Left ventricle myocardium inferior (tissue), 1 donor: ENCODE measurements at places on chromosomes 4 and X.

GRCh38 chrX:7235071-7235470 is 87.1 kb upstream of the PUDP start:
- H3K4me3 ChIP-seq = no peak overlapping the region
- no peaks in the 10 kb centered on the region for H3K27me3 ChIP-seq
- no peak overlapping the region for H3K27ac ChIP-seq
- no peak for DNase-seq
- no peaks in the 10 kb centered on the region for H3K36me3 ChIP-seq

DNA sequence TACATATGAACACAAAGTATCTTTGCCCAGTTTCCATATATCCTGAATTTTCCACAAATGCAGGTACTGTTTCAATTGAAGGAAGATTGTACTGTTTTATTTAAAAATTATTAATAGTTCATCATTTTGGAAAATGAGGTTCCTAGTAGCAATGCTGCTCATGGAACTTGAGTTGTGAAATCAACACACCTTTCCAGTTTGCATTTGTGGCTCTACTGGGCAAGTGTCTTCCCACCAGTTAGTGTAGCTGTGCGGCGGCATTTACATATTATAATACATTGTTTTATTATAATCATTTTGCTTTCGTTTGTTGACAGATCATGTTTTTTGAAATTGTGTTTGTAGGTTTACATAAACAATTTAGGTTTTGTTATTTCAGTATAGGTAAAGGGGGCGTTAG is 2.0 kb upstream of the DDX3X start:
- H3K4me1 ChIP-seq = peaks cover 19% of the 10 kb centered on the region
- peak overlapping the region; percentile 91 for H3K4me3 ChIP-seq
- H3K27ac ChIP-seq = peak overlapping the region; percentile 99
- no peak for DNase-seq

DNA sequence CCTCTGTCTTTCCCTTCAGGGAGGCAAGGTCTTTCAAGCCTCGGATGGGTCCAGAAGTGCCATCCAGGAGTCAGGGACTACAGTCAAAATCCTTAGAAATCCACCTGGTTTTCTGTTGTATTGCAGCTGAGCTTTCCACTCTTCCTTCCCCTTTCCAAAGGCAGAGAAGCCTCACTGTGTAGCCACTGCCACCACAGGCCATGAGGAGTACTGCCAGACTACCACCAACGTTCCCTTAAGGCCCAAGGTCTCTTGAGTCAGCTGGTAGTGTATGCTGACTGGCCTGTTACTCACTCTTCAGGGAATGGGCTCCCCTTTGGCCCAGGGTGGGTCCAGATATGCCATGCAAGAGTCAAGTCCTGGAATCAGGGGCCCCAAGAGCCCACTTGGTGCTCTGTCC is 1454.1 kb downstream of the PCDH19 start:
- H3K27ac ChIP-seq = no peak overlapping the region
- no peak for DNase-seq
- H3K4me3 ChIP-seq = no peak overlapping the region
- H3K4me1 ChIP-seq = no peaks in the 10 kb centered on the region

DNA sequence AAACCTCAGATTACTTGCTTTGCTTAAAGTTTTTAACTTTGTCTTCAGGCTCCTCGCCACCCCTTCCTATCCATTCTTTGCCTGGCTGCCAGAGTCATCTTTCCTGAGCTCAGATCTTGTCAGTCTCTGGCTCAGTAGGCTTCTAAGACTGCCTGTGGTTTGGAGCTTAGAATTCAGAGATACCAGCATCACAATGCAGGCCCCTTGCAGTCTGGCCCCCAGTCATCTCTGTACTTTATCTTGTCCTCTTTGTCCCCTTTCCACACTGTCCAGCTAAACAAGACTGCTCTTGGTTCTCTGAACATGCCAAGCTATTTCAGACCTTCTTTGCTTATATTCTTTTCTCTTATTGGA is 3.0 kb downstream of the KIAA0232 start:
- H3K4me3 ChIP-seq = no peak overlapping the region
- peaks cover 85% of the 10 kb centered on the region for H3K4me1 ChIP-seq
- peak overlapping the region; percentile 97 for H3K27ac ChIP-seq
- H3K27me3 ChIP-seq = no peaks in the 10 kb centered on the region

GRCh38 chr4:186825069-186825468 is 101.4 kb upstream of the FAT1 start:
- no peaks in the 10 kb centered on the region for H3K27me3 ChIP-seq
- H3K4me3 ChIP-seq = no peak overlapping the region
- H3K27ac ChIP-seq = no peak overlapping the region
